ENCODE measurements at places on chromosomes 2 and 18.

- DNase-seq: no peak
Measured at GRCh38 chr2:14815201-14815600, 182.7 kb downstream of the LRATD1 start.

- no peak for DNase-seq
Measured at GRCh38 chr18:64270121-64270520, 121.2 kb upstream of the LINC00305 start.

- DNase-seq: no peak
Measured at GRCh38 chr2:37649518-37649917, 21.9 kb downstream of the CDC42EP3 start.

- no peak for DNase-seq
Measured at GRCh38 chr2:8479298-8479697, 202.6 kb upstream of the ID2 start.

- DNase-seq: no peak
Measured at GRCh38 chr2:134232461-134232860, 21.4 kb upstream of the MGAT5 start.

- DNase-seq: peak; percentile 34
Measured at GRCh38 chr2:110858135-110858725, 125.9 kb downstream of the ACOXL start.

GRCh38 chr2:40087434-40087833 is 308.4 kb upstream of the THUMPD2 start:
- no peak for DNase-seq

DNA sequence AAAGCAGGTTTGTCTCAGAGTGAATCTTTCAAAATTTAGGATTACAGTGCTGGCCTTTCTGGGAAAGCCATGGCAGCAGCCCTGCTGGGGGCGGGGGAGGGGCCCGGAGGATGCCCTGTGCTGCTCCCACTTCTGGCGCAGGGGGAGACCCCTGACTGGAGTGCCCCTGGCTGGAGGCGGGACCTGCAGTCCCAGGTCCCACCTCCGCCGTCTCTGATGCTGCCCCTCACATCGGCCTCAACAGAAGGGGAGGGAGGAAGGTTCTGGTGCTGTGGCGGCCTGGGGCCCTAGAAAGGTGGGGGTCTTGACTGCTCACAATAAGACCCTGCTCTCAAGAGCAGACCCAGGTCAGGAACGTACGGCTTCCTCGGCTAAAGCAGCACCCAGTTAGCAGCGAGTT is 216.4 kb downstream of the TWIST2 start:
- no peak for DNase-seq

DNA sequence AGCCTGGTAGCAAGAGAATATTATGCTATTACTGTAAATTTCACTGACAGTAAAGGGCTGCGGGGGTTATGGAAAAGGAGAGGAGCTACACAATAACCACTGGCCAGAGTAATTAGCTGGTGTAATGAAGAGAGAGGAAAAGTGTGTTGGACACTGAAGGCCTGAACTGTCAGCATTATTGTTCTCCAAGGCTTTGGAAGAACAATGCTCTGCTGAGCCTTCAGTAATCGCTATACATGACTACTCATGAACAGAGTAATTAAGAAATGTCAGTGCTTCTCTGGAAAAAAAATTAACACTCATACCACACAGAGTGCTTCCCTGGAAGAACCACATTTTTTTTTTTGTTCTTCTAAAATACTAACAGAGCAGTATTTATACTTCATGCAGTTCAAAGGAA is 931.3 kb downstream of the CPS1 start:
- no peak for DNase-seq

DNA sequence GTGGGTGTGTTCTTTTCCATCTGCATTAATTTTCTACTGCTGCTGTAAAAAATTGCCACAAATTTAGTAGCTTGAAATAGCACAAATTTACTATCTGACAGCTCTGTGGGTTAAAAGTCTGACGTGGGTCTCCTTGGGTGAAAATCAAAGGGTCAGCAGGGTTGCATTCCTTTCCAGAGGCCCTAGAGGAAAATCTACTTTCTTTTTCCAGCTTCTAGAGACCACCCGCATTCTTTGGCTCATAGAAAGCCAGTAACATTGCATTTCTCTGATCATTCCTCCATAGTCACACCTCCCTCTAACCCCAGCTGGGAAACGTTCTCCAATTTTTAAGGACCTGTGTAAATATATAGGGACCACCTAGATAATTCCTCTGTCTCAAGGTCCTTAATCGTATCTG is 128.8 kb downstream of the ATL2 start:
- DNase-seq: no peak

DNA sequence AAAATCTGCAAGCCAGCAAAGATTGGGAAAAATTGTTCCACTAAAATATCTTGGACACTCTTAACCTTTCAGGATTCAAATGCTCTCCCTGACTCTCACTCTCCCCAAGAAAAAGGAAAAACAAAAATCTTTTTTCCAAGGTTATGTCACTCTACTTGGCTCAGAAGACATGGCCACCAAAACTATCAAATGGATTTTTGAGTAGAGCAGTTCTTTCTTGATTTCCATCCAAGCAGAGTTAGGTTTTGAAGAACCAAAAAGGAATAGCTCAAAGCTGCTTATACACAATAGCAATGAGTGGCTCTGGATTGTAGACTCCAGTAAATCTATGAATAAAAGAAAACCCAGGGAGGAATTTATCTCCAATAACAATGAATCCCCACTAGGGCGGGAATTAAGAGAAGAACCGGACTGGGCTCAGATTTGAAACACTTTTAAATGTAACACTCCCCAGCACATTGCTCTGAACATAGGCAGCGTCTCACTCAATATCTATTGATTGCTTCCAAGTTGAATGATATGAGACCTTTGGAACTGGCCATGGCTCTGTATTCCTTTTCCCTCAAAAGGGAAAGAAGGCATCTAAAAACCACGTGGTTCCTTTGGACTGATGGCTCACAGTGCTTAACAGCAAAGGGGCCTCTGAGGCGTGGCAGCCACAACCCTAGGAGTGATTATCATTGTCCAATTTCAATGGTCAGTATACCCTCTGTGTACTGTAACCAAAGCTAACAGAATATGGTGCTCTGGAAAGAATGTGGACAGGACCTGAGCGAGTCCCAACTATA is 68.3 kb downstream of the SPRED2 start:
- no peak for DNase-seq

DNA sequence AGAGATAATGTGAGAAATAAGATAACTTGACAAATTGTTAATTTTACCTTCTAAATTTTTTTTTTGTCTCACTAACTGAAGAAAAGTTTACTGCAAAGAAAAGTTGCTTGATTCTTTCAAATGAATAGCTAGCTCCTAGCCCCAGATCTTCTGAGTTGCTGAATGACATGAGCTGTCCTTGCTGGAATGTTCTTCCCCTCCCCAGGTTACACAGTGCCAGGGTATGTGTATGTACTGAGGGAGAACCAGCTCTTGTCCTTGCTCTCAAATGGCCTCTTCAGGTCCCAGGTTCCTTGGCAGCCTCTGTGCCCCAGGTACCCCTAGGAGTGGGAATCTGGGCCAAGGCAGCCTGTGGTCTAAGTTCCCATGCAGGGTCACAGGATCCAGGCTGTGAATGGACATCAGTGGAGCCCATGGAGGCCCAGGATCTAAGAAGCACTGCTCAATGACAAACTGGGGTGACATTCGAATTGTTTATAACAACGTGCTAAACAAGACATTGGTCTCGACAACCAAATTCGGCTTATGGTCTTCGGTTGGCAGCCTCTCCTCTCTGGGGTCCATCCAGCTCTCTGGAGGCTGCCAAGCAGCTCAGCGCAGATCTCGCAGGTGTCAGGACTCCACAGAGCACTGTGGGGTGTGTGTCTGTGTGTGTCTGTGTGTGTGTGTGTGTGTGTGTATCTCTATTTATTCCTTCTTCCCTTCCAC is 17.1 kb upstream of the INO80C start:
- no peak for DNase-seq

- DNase-seq: no peak
Measured at GRCh38 chr2:221752781-221753180, 180.7 kb upstream of the EPHA4 start.

- no peak for DNase-seq
Measured at GRCh38 chr2:77566582-77566981, 44.4 kb upstream of the LRRTM4 start.

DNA sequence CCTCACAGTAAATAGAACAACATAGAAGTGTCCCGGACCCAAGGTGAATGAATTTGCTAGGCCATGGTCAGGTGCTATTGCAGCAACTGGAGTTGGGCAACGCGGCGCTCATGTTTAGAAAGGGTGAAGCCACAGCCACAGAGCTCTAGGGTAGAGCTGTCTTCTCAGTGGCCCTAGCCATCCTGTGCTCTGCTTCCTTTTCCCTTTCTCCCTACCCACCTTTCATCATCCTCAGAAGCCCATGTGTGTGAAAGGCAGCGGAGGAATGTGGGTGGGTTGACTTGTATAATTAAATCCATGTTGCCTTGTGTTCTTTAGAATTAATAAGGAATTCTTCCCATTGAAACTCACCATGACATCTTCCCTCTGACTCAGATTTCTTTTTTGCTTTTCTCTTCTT is 336.7 kb downstream of the OSR1 start:
- no peak for DNase-seq

GRCh38 chr2:10120158-10120876 is 2.2 kb upstream of the RRM2 start:
- DNase-seq: peak; percentile 85
